ENCODE measurements at places on chromosomes 16 and 17.

DNA sequence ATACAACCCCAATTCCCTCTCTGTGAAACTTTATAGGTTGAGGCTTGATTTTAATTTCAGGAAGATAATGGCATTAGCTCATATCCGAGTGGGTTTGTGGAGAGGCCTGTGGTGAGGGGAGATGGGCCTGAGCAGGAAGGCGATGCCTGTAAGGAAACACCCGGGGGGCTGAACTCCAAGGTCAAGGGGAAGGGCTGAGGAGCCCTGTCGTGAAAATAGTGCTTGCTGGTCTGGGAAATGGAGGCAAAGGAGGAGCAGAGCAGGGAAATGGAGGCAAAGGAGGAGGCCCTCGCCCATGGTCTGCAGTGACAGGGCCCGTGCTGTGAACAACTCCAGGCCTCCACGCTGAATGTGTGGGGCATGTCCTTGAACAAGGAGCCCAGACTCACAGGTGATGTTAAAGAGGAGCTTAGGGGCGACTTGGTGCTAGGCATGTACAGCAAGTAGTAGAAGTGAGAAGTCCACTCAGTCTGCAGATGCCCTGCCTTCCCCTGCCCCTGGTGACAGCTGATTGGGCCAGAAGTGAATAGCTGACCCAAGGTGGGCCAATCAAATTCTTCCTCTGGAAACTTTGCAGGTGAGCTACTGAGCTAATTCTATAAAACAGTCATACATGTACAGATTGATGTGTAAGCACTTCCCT is 38.1 kb downstream of the MRPS23 start:
- no peak for DNase-seq

GRCh38 chr16:58051296-58051695 is 25.7 kb downstream of the MMP15 start:
- DNase-seq, result no peak

- DNase-seq, result no peak
Measured at GRCh38 chr16:84686707-84687298, 13.0 kb upstream of the USP10 start.

DNA sequence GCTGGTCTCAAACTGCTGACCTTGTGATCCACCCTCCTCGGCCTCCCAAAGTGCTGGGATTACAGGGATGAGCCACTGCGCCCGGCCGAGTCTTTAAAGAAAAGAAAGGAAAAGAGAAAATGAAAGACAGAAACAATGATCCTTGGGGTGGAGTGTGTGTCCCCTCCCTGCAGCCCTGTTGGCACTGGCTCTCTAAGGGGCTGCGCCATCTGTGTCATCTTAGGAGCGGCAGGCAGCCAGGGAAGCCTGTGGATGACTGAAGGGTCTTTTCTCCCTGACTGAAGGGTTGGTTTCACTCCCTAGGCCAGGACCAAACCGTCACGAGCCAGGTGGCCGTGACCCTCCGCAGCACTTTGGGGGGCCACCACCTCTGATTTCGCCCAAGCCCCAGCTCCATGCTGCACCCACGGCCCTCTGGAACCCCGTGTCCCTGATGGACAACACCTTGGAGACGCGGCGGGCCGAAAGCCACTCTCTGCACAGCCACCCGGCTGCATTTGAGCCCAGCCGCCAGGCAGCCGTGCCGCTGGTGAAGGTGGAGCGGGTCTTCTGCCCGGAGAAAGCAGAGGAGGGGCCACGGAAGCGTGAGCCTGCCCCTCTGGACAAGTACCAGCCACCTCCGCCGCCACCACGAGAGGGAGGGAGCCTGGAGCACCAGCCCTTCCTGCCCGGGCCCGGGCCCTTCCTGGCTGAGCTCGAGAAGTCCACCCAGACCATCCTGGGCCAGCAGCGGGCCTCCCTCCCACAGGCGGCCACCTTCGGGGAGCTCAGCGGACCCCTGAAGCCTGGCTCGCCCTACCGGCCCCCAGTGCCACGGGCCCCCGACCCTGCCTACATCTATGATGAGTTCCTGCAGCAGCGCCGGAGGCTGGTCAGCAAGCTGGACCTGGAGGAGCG is 27.7 kb downstream of the GINS2 start:
- DNase-seq, result no peak

- DNase-seq, result no peak
Measured at GRCh38 chr16:16930309-16931000, 540.3 kb downstream of the XYLT1 start.

DNA sequence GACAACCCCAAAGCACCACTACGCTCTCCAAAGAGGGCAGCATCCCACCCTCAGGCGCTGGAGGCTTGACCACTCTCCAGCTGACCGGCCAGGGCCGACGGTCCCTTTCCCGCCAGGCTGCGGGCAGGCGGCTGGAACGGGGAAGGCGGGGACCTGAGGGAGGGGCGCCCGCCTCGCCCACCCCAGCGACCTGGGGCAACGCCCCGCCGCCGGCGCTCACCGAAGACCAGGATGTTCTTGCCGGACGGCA is 431 bp downstream of the DYNC1LI2 start:
- DNase-seq, result no peak

DNA sequence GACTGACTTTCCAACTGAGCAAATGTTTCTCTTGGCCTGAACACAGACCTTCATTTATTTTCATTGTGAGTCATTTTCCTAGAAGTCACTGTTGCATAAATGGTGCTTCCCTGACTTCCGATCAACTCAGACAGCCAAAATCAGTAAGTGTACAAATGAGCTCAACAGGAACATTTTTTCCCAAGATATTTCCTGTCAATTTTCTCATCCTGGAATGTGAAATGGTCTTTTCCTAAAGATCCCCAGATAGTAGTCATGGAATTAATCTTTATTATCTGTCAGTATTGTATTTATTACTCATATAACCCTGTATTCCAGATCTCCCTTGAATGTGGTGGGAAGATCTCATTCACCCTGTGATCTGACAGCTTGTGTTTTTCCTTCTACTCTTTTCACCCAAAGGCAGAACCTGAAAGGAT is 360.3 kb upstream of the KIF2B start:
- no peak for DNase-seq

DNA sequence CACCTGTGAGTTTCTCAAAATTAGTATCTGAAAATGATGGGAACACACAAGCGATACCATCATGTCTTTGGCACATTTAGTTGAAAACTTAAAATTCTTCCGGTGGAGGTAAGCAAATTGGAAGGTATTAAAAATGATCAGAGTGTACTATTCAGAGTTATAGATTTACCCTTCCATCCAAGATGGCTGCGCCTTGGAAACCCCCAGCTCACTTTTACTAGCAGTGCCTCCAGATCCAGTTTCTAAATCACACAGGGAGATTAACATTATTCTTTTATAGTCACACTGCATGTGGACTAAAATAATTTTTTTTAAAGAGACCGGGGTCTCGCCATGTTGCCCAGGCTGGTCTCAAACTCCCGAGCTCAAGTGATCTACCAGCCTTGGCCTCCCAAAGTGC is 15.0 kb downstream of the PITPNC1 start:
- DNase-seq, result no peak

DNA sequence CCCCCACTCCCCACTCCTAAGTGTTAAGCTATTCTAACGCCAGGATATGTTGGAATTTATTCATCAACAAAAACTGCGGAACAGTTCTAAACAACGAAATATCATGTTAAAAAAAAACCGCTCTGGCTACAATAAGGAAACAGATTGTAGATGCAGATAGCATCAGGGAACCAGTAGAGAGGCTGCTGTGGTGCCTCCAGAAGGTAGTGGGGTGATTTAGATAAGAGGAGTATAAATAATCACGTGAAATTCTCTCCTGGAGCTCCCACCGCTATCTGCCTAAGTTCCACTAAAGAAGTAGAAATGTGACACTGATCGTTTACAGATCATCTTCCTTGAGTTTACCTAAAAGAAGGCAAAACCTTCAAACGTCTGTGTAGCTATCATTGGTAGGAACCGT is 8.0 kb downstream of the AHSP start:
- DNase-seq, result no peak

GRCh38 chr16:21268236-21268635 is 9.9 kb downstream of the CRYM start:
- no peak for DNase-seq

GRCh38 chr17:62862251-62862650 is 54.1 kb upstream of the MARCHF10 start:
- DNase-seq, result no peak

- no peak for DNase-seq
Measured at GRCh38 chr16:81571592-81572385, 127.2 kb downstream of the CMIP start.

GRCh38 chr17:12773153-12773552 is 16.1 kb upstream of the ARHGAP44 start:
- no peak for DNase-seq

DNA sequence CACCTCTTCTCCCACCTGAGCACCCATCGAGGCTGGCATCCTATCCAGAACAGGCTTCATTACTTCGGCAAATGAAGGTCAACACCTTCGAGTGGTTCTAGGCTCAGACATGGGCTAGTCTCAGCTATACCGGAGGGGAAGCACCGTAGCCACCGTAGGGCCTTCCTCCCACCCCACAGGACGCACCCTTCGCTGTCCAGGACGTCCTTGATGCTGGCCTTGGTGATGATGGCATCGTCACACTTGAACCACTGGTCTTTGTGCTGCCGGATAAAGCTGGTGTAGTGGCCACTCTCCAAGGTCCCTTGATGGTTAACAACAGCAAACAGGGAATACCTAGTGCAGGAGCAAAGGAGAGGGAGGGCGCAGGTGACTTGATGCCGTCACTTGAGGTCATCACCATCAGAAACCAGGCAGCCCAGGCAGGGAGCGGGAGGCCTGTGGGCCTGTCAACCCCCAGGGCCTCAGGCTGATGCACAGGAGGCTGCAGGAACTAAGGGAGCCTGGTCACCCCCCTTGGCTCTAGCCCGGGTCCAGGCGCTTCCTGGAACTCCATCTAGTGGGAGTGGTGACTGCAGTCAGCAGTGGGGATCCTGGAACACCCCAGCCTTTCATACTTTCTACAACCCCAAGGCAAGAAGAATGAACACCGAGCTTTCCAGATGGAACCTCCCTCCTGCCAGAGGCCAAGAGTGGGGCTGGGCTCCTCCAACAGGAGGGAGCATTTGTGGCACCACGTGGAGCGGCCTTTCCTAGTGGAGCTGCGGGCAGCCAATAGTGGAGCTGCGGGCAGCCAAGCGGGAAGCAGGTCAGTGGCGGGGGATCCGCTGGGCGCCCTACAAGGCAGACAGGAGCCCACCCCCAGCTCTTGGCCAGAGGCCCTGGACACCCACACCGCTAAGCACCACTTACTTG is 38.5 kb downstream of the USP22 start:
- DNase-seq, result no peak

DNA sequence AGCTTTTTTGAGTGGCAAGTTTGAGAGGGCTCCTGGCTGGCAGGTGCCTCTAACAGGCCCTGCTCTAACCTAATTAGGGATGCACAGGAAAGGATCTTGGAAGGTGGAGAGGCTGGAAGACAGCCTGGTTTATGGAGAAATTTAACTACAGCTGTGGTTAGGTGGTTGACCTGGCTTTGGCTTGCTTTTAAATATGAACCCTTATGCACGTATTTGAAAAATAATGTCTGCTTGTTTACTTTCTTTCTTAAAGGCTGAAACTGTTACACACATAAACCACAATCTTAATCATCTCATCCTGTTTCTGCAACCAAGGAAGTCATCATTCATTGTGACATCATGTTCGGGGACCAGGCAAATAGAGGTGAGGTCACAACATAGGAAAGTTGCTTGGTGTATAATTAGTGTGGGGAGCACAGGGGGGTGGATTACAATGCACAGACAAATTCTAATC is 23.1 kb upstream of the DHRS13 start:
- no peak for DNase-seq

DNA sequence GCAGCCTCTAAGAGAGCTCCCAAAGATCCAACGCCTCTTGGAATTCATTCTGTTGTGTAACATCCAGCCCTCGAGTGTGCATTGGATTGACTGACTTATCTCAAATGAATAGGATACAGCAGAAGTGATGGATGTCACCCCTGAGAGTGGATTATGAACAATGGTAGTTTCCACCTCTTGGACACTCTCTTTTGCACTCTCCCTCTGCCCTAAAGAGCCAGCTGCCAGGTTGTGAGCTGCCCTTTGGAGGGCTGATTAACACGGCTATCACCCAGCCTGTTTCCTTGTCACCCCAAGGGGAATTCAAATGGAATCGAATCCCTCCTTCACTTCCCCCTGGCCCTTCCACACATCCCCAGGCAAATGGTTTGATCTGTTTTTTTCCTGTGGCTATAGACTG is 21.2 kb upstream of the HAPSTR1 start:
- DNase-seq, result no peak

DNA sequence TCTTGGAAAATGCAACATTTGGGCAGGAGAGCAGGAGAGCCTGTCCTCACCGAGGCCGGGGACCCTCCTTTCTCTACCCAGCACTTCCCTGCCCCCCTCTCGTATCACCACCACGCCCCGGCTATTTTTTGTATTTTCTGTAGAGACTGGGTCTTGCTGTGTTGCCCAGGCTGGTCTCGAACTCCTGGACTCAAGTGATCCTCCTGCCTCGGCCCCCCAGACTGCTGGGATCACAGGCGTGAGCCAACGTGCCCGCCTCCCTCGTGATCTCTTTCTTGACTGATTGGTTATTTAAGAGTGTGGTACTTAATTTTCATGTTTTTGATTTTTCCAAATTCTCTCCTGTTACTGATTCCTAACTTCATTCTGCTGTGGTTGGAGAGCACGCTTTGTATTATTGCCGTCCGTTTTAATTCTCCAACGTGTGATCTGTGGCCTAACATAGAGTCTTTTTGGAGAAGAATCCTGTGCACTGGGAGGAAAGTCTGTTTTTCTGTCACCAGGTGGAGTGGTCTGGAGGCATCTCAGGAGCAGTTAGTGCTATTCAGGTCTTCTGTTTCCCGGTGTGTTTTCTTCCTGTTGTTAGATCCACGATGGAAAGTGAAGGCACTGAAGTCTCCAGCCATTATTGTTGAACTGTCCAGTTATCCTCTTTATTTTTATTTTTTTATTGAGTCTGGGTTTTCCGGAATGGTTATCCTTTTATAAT is 40.4 kb downstream of the ZNF778 start:
- no peak for DNase-seq

DNA sequence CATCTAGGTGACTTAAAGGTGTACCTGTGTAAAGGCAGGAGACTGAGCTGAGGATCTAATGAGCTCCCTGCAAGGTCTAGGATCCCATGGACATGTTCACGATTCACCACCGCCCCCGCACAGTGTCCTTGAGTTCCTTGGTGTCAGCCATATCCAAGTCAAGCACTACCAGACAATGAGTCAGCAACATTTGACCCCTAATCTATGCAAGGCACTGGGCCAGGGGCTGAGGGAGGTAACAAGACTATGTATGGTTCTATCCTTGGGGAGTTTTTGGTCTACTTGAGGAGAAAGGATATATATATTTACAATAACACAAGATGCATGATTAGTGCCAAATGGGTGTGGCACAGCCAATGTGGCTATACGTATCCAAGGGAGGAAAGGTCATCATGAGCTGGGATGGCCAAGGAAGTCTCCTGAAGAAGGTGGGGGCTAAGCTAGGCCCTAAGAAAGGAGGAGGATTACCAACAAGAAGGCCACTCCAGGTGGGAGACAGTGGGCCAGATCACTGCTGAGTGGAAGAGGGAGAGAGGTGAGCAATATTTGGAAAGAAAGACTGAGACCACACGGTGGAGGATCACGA is 35.0 kb downstream of the ITGB3 start:
- DNase-seq, result no peak

Measured in HAP-1 (cell line).